ENCODE measurements at places on chromosomes 11 and 22.
A peak's percentile ranks its signal among the peaks of the same experiment; 100 is the strongest.

GRCh38 chr11:133716602-133717001, 128.7 kb downstream of the SPATA19 start:
- DNase-seq: no peak

DNA sequence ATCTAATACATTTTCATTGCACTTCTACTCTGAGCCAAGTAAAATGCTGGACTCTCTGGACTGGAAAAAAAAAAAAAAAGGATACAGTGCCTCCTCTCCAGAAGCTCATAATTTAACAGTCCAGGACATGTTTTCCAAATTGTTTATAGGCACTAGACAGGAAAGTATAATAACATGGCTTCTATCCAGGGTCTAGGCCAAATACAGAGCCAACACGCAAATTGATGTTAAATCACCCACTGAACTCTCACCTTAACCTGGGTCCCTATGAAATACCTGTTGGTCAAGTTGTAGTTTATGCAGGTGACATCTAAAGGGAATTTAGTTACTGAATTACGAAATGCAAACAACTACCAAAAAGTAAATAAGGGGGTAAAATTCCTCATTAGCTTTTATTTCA, 428.7 kb upstream of the LUZP2 start:
- DNase-seq: no peak

DNA sequence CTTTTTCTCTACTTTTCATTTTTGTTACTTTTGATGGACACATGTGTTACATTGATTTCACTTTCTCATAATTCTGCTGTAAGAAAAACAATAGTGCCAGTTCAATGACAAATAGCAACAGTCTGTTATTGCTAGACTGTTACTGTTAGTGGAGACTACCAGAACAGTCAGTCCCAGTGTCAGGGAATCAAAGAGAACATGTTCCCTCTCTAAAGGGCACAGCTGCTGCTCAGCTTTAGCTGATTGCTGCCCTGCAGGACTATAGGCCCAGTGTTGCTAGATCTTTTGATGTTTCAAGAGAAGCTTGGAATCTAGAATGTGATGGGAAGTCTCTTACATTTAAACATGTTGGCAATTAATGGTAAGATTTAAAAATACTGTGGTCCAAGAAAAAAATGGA, 3.4 kb downstream of the BIRC3 start:
- DNase-seq: no peak

DNA sequence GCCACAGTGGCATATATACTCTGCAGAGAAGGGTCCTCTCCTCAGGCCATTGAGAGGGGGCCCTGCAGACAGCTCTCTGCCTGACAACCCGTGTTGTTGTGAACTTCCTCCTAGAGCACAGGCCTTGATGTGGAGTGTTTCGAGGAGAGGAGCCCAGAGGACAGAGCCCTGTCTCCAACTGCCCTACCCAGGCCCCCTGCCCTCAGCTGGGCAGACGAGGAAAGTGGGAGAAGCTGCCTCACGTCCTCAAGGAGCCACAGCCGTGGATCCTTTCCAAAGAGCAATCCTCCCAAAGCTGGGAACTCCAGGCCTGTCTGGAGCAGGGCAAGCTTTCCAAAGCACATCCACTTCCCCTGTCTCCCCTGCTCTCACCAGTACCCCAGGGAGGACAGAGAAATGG, 10.7 kb downstream of the LMO1 start:
- no peak for DNase-seq

- no peak for DNase-seq
These were observed 94.2 kb downstream of the ABTB2 start for GRCh38 chr11:34263441-34264091.

- DNase-seq: no peak
These were observed 93.0 kb upstream of the TOP3B start for GRCh38 chr22:22075382-22076163.

GRCh38 chr11:116062129-116062489, 557.9 kb upstream of the CADM1 start:
- no peak for DNase-seq

- peak; percentile 71 for DNase-seq
These were observed 220.7 kb upstream of the SESN3 start for GRCh38 chr11:95451682-95452081.

- DNase-seq: peak; percentile 76
These were observed 85.9 kb upstream of the SLC25A18 start for GRCh38 chr22:17477391-17477833.

DNA sequence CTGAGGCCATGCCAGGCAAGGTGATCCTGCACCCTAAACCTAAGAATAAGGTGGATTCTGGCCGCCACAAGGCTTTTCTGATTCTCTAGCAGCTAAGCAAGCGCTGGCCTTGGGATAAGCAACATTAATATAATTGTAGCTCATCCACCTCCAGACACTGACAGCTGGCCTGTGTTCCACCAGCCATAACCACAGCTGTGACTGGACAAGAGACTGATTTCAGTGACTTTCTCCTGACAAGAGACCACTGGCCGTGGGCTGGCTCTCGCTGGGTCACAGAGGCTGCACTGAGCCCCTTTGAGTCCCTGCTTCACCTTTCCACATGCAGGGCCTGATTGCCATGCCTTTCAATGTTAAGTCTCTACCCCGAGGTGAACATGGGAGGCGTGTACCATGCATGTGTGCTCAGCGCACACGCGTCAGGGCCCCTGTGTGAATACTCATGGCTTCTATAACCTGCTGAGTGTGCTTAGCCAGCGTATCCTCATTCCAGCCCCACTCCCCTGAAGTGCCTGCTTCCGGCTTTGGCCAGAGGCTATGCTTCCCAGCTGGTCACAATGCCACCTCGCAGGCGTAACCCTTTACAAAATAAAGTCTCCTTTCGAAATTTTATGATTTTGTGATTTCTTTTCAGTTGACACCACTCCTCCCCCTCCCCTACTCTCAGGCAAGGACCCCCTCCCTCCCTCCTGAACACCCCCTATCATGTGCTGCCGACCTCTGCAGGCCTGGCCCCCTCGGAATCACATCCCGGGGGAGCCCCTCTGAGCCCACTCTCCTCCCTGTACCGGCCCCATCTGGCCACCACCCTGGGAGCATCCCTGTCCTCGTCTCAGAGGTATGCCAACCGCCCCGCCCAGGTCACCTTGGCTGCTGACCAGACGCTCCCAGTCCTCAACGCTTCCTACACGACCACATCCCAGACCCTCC, 128.1 kb downstream of the CTTN start:
- DNase-seq: no peak

DNA sequence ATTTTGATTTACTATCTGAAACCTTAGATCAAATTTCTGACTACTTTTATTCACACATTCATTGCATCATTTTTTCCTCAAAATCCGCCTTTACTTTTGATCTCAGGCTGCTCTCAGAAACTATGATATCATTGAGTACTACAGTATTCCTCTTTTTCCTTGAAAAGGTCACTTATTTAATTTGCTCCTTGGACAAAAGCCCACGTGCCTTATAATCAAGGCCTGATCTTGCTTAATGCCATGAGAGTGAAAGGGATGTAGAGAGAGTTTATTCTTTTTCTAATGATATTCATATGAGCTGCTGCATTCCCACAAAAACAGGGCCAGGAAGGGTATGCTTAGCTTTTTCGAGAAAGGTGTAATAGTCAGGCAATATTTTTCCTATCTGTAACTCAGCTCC, 327.0 kb downstream of the ETS1 start:
- DNase-seq: no peak

DNA sequence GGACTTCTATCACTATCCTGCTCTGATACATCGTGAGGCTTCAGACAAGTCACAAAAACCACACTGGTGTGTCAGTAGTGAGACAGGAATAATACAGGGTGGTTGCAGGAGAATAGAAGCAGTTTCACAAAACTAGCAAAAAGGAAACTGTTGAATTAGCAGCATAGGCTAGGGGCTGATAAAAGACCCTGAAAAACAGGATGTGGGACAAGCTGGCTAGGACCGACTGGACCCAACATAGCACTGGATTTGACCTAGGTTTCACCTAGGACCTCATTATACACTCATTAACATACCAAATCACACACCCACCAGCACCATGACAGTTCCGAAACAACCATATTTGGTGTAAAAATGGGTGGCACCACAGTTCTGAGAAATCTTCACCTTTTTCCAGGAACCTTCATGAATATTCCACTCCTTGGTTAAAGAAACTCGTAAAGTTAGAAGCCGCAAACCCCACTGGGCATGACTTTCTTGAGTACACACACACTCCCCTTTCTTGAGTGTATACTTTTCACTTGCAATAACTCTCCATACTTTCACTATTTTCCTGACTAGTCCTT, 76.2 kb downstream of the SLC1A2 start:
- peak; percentile 34 for DNase-seq

DNA sequence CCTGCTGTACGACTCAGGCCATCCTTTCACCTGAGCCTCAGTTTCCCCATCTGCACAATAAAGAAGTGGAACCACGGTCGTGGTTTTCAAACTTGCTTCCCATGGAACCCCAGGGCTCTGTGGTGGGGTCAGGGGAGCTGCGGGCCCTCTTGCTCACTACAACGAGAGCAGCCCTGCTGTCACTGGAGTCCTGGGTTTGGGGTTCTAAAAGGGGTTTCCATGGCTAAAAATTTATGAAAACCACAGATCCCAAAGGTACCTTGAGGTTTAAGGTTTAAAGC, 45.4 kb upstream of the CARS1 start:
- no peak for DNase-seq

DNA sequence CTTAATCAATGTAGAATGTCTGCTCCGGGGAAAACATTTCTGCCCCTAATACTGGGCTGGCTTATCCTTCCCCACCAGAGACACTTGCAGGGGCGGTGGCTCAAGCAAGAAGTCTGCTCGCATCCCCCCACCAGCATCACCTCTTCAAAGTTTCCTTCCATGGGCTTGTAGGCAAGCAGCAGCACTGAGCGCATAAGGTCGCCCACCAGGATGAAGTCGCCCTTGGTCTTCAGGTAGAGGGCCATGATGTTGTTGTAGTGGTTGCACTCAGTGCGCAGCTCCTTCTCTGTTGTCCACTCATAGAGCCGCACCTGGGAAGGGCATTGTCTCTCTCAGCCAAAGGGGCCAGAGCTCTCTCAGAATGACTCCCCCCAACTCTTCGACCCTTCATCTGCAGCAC, 8.6 kb upstream of the VWCE start:
- DNase-seq: no peak

- no peak for DNase-seq
These were observed 10.4 kb upstream of the EIF3M start for GRCh38 chr11:32573228-32573627.

DNA sequence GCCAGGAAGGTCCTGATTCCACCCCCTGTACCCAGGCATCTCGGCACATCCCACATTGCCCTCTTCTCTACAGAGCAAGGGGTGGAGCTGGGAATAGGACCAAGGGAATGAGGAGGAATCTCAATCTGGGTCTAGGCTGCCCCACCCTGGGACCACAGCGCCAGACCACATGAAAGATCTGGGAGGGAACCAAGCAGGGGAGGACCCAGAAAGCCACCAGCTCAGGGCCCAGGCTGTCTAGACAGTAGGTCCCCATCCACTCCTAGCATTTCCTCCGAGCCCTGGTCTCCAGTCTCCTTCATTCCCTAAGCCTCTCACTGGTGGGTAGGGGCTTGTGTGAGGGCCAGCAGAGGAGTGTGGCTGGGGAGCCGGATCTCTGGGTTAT, 11.6 kb downstream of the PHLDB1 start:
- no peak for DNase-seq

DNA sequence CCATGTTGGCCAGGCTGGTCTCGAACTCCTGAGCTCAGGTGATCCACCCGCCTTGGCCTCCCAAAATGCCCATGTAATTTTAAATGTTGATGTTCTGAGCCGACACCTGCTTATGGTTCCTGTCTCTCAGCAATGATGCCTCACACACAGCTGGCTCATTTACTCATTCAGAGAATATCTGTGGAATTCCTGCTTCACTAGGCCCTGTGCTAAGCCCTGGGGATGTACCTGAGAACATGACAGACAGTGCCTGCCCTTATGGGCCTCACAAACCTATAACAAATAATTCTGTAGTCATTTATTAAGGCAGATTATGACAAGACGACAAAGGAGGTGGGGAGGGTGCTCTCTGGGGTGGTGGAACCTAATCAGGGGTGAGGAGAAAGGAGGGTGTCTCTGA, 93.7 kb downstream of the PRR5L start:
- no peak for DNase-seq

GRCh38 chr11:131817687-131818188, 447.3 kb downstream of the NTM start:
- DNase-seq: no peak

DNA sequence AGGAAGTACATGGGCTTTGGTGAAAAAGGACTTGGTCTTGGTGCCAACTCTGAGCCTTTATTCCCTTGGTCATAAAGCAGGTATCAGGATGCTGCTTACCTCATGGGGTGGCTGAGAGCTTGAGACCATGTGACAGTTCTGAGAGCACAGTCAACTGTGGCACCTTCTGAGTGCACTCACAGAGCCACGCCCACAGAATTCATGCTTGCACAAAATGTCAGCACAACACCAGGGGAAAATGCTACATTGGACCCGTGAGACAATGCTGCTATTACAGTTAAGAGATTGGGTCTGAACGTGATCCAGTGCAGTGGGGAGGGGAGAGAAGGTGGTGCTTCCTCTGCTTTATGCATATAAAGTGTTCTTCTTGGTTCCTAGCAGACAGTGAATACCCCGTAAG, 79.5 kb upstream of the SPON1 start:
- DNase-seq: no peak

DNA sequence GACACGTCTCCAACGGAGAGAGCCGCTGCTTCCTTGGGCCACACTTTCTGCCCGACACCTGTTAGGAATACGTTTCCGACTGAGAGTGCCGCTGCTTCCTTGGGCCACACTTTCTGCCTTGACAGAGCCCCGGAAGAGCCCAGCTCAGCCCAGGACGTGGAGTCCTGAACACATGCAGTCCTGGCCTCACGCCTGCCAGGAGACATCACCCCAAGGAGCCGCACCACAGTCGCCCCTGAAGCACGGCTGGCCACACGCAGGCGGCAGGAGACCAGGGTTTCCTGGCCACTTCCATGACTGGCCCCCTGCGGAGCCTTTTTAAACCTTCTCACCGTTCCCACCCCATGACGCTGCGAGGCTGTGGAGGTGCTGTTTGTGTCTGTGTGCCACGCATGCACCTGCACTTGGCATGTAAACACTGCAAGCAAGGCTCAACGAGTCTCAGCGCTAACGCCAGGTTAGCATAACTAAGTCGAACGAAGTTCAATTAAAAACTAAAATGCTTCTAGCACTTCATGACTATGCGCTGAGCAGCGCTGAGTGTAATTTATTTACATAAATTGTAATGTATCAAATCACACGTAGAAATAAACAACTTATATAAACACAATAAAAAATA, 8.8 kb downstream of the TOLLIP start:
- no peak for DNase-seq

- DNase-seq: peak; percentile 44
These were observed 475 bp downstream of the PITPNB start for GRCh38 chr22:27918341-27919221.

All from inflammatory macrophage treated with lipopolysaccharide for 4 hours (primary cell).